ENCODE measurements at places on chromosomes 2 and 18.

DNA sequence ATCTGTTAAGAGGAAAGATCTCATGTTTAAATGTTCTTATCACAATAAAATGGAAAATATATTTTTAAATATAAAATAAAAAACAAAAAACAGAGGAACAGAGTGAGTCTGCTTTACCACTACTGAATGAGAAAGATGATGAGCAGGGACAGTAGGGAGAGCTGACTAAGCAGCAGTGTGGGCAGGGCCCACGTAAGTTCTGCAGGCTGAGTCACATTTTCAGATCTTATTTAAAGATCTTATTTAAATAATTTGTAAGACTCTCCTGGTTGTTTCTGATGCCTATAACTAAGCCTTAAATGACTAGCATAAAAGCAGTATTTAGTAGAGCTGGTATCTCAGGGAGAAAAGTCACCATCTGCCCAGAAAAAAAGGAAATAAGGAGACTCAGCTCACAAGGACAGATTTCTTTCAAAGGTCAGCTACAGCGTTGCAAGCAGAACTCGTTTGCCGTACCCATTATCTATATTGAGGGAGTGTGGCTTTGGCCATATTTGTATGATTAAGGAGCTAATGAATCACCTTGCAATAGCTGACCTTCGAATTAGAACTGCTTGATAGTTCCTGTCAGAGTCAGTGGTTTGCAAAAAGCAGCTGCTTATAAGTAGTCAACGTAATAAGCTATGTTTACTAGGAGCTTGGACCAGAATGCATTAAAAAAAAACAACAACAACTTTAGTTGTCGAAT is 322.1 kb upstream of the CHAC2 start:
- DNase-seq, result no peak

- no peak for DNase-seq
Measured at GRCh38 chr18:54928236-54928635, 31.0 kb downstream of the CCDC68 start.

DNA sequence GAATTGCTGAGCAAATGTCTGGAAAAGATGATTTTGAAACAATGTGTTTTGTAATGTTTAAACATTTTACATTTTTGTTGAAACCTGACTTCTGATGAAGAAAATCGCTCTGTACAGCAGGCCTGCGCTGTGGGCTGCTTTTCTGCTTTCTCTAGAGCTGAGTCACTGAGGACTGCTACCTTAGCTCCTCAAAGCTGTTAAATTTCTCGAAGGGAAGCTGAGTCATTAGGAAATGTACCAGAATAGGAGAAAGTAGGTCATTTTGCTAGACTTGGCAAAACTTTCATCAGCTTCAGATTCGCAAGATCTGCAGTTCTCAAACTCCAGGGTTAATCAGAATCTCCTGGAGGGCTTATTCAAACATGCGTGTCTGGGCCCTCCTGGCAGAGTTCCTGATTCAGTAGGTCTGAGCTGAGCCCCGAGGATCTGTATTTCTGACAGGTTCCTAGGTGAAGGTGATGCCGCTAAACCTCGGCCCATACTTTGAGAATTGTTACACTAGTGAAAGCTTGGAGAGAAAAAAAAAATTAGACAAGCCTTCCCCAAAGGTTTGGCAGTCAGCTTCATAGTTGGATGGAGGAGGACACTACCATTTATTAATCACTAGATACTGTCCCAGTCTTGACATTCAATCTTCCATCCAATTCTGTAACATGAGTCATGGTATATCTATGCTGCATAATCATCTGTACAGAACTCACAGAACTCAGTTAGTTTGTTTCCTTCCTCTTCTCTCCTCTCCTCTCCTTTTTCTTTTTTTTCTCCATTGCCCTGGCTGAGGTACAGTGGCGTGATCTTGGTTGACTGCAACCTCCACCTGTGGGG is 297.6 kb downstream of the PARD3B start:
- no peak for DNase-seq

- no peak for DNase-seq
Measured at GRCh38 chr2:124662946-124663644, 638.0 kb downstream of the CNTNAP5 start.

GRCh38 chr2:65033178-65033577 is 23.0 kb upstream of the CEP68 start:
- no peak for DNase-seq

- no peak for DNase-seq
Measured at GRCh38 chr18:35510076-35510651, 12.4 kb upstream of the INO80C start.

- DNase-seq, result no peak
Measured at GRCh38 chr2:226600802-226601201, 198.8 kb downstream of the IRS1 start.

GRCh38 chr2:190628591-190629319 is 20.1 kb upstream of the NAB1 start:
- DNase-seq, result no peak
